ENCODE measurements at places on chromosomes 11 and 22. TPM values are rescaled to one million over a fixed set of nuclear protein-coding genes. Genes with fewer than 3 reads are reported as not detected.

- no peaks in the 10 kb centered on the region for H3K27me3 ChIP-seq
- H3K36me3 ChIP-seq: peaks cover 7% of the 10 kb centered on the region
- no peak for DNase-seq
- no peak overlapping the region for H3K4me3 ChIP-seq
- peaks cover 16% of the 10 kb centered on the region for H3K4me1 ChIP-seq
- H3K27ac ChIP-seq: no peak overlapping the region
Observed at GRCh38 chr11:114440971-114441763, 1.9 kb downstream of the REXO2 start.

- H3K36me3 ChIP-seq: no peaks in the 10 kb centered on the region
- H3K27me3 ChIP-seq: no peaks in the 10 kb centered on the region
- H3K4me1 ChIP-seq: no peaks in the 10 kb centered on the region
- no peak for DNase-seq
- no peak overlapping the region for H3K27ac ChIP-seq
Observed at GRCh38 chr11:18771266-18772035, 20.1 kb downstream of the PTPN5 start.

- H3K4me3 ChIP-seq: no peak overlapping the region
- no peak for DNase-seq
- H3K36me3 ChIP-seq: no peaks in the 10 kb centered on the region
- no peak overlapping the region for H3K27ac ChIP-seq
Observed at GRCh38 chr11:62843466-62843865, 4.1 kb upstream of the WDR74 start.

- H3K27ac ChIP-seq: no peak overlapping the region
- no peaks in the 10 kb centered on the region for H3K36me3 ChIP-seq
- DNase-seq: no peak
- H3K4me3 ChIP-seq: no peak overlapping the region
Observed at GRCh38 chr11:116540645-116541304, 232.0 kb downstream of the BUD13 start.

DNA sequence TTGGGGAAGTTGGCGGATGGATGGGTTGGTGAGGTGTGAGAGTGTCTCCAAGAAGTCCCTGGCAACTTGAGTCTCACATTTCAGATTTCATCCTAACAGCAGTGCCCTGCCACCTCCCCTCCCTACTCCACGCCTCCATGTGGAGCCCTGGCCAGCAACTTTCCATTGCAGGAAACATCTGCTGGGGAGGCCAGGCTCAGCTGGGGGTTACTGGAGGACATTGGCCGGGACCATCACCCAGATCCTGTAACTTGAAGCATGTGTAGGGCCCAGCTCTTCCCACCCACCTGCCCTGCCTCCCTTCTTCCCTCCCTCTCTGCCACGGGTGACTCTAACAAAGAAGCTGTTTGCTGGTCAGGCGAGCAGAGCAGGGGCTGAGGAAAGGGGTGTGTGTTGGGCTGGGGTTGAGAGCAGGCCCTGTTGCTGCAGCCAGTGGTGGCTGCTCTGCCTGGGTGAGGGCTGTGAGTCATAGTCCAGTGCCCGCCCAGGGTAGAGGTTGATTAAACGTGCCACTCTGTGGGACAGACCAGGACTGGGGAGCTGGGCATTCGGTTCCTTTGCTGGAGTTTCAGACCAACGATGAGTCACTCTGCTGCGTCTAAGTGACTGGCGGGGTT, 64.0 kb downstream of the SCN3B start:
- H3K27me3 ChIP-seq: no peaks in the 10 kb centered on the region
- no peaks in the 10 kb centered on the region for H3K4me1 ChIP-seq
- H3K4me3 ChIP-seq: no peak overlapping the region

DNA sequence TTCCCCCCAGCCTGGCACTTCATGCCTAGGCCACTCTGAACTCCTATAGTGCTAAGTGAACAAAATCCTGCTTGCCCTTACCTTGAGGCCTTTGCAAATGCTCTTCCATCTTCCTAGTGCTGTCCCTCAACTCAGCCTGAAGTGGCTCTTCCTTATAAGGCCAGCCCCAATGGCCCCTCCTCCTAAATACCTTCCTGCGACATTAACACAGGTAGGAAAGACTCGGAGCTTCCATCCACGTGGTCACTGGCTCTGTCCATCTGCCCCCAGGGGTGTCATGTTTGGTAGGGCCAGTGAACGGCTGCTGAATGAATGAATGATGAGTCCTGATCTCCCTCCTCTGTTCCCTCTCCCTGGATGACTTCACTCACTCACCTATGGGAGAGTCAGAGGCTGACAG, 4.2 kb downstream of the PDE2A start:
- no peaks in the 10 kb centered on the region for H3K4me1 ChIP-seq
- H3K27me3 ChIP-seq: peaks cover 13% of the 10 kb centered on the region
- H3K36me3 ChIP-seq: no peaks in the 10 kb centered on the region
- no peak overlapping the region for H3K27ac ChIP-seq

- H3K27ac ChIP-seq: no peak overlapping the region
- DNase-seq: no peak
- no peaks in the 10 kb centered on the region for H3K36me3 ChIP-seq
- no peaks in the 10 kb centered on the region for H3K4me1 ChIP-seq
- no peak overlapping the region for H3K4me3 ChIP-seq
Observed at GRCh38 chr22:37210041-37210803, 2.1 kb downstream of the SSTR3 start.

- no peak overlapping the region for H3K27ac ChIP-seq
- H3K27me3 ChIP-seq: no peaks in the 10 kb centered on the region
- DNase-seq: no peak
- H3K36me3 ChIP-seq: no peaks in the 10 kb centered on the region
- H3K4me1 ChIP-seq: no peaks in the 10 kb centered on the region
Observed at GRCh38 chr11:128925250-128925600, 17.4 kb downstream of the TP53AIP1 start.

GRCh38 chr22:46462726-46463371, 74.6 kb downstream of the CELSR1 start:
- H3K27me3 ChIP-seq: no peaks in the 10 kb centered on the region
- H3K4me1 ChIP-seq: peaks cover 18% of the 10 kb centered on the region
- H3K36me3 ChIP-seq: no peaks in the 10 kb centered on the region
- no peak overlapping the region for H3K27ac ChIP-seq
- no peak for DNase-seq

DNA sequence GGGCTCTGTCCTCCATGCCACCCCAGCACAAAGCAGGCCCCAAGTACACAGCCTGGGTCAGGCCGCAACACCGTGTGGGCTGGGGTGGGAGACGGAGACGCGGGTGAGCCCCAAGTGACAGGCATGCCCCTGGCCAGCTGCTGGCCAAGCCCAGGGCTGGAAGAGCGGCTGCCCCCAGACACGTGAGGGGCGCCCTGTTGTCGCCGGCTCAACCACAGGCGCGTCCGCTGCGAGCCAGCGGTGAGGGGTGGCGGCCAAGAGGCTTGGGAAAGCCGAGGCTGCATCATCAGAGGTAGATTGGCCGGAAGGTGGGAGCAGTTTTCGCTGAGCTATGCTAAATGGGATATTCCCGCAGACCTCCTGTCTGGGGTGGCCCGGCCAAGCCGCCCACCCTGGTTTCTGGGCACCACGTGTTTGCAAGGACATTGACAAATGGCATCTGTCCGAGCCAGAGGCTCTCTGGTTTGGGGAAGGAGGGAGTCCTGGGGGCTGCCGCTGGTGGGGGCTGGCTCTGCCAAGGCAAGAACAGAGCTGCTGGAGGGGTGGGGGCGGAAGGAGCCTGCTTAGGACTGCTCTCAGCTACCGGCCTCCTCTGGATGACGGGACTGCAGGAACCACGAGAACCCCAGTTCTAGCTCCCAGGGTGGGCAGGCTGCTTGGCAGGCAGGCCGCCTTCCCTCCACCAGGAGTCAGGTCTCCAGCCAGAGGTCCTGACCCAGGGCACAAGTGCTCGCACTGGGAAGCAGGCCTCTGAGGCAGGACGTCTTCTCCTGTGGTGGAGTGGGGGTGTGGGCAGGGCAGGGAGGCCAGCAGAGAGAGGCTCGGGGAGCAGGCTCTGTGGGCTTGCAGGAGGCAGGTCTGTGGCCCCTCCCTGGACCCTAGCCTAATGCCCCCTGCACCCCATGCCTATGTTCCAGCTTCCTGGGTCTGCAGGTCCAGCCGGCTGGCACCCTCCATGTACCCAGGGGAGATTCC, 552 bp downstream of the PRR33 start:
- no peaks in the 10 kb centered on the region for H3K4me1 ChIP-seq
- H3K36me3 ChIP-seq: no peaks in the 10 kb centered on the region
- H3K27me3 ChIP-seq: no peaks in the 10 kb centered on the region
- H3K4me3 ChIP-seq: no peak overlapping the region

GRCh38 chr11:3138178-3139085, 26.7 kb downstream of the OSBPL5 start:
- H3K27ac ChIP-seq: no peak overlapping the region
- H3K36me3 ChIP-seq: no peaks in the 10 kb centered on the region

DNA sequence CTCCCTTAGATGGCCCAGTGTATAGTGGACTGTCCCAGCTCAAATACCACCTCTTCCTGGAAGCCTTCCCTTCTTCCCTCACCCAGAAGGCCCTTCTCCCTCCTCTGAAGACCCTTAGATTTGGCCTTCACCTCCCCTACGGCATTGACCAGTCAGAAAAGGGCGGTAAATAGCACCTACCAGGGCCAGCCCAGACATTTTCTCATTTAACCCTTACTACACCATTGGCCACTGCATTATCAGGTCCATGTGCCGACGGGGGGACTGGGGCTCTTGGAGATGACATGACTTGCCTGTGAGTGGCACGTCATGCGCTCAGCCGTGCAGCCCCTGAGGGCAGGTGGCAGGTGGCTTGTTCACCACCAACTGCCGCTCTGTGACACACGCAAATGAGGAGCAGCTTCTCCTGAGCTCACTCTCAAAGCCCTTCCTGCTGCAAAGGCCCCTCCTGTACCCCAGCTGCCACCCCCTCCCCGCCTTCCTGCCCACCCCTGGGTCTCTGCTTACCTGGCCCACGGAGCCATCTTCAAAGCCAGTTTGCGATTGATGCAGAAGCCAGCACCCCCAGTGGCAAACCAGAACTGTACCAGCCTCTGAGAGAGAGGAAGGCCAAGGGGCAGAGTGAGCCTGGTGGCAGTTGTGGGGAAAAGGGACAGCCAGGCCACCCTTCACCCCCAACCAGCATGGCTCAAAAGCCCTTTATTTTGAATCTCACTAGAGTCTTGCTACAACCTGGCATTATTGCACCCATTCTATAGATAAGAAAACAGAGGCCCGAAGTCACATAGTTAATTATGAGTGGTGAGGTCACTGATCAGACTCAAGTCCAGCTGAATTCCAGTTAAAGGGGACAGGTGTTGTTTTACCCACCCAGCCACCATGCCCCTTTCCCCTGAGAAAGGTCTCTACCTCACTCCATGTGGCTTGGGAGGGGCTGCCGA, 9.5 kb downstream of the MFNG start:
- H3K36me3 ChIP-seq: peaks cover 12% of the 10 kb centered on the region
- H3K27ac ChIP-seq: no peak overlapping the region
- no peak for DNase-seq
- no peaks in the 10 kb centered on the region for H3K27me3 ChIP-seq
- no peak overlapping the region for H3K4me3 ChIP-seq

GRCh38 chr11:36738292-36738861, 140.3 kb upstream of the RAG2 start:
- no peak overlapping the region for H3K4me3 ChIP-seq
- no peak overlapping the region for H3K27ac ChIP-seq
- no peaks in the 10 kb centered on the region for H3K36me3 ChIP-seq
- no peaks in the 10 kb centered on the region for H3K27me3 ChIP-seq
- no peak for DNase-seq
- H3K4me1 ChIP-seq: no peaks in the 10 kb centered on the region

DNA sequence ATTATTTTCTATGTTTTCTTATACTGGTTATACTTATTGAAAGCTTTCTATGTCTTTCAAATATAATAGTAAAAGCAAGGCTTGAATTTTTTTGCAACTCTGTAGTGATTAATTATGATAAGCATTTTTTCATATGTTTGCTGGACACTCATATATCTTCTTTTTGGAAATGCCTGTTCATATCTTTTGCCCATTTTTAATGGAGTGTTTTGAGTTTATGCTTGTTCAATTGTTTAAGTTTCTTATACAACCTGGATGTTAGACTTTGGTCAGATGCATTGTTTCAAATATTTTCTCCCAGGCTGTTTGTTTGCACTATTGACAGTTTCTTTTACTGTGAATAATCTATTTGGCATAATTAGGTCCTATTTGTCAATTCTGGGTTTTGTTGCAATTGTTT, 11.9 kb downstream of the OR52H1 start:
- no peaks in the 10 kb centered on the region for H3K36me3 ChIP-seq
- no peak for DNase-seq
- H3K27ac ChIP-seq: no peak overlapping the region
- no peaks in the 10 kb centered on the region for H3K4me1 ChIP-seq
- no peak overlapping the region for H3K4me3 ChIP-seq
- H3K27me3 ChIP-seq: no peaks in the 10 kb centered on the region

DNA sequence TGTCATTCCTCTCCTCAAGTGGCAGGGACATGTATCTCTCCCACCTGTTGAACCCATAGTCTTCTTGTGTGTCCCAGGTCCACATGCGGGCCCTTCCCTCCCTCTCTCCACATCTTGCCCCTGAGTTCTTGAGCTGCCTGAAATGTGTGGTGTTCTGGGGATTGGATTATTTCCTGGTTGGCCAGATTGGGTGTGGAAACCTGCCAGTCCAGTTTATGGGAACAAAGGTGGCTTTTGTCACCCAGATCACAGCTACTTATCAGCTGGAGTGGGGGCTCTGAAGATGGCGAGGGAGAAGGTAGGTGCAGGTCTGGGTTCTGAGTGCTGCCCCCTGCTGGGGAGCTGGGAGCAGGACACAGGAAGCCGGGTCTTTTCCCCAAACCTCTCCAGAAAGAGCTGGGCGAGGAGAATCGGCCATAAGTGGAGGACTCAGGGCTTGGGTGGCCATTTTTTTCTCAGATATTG, 14.2 kb downstream of the DTX4 start:
- no peaks in the 10 kb centered on the region for H3K36me3 ChIP-seq
- peak; percentile 83 for DNase-seq
- no peak overlapping the region for H3K4me3 ChIP-seq

DNA sequence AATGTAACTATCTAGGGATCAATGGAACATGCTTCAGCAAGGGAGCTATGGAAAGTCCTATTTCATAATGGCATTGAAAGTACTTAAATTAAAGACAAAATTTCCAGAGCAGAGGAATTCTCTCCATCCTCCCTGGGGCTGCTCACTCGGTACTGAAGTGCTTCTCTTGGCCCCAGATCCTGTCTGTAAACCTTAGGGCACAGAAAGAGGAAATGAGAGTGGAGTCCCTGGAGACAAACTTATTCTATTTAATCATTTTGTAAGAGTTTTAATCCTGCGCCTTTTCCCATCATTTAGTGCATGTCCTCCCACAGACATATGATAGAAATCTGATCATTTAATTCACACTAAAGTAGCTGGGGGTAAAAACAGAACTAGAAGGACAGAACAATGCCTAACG, 20.9 kb upstream of the PAMR1 start:
- H3K27ac ChIP-seq: no peak overlapping the region
- no peaks in the 10 kb centered on the region for H3K4me1 ChIP-seq
- DNase-seq: no peak
- H3K36me3 ChIP-seq: no peaks in the 10 kb centered on the region
- H3K27me3 ChIP-seq: no peaks in the 10 kb centered on the region
- no peak overlapping the region for H3K4me3 ChIP-seq

The OR52K1 gene
- total RNA-seq: 0.03 TPM

The CRYBB2 gene
- total RNA-seq: not detected

The TTC38 gene
- total RNA-seq: 30.2 TPM

The DDI1 gene
- total RNA-seq: not detected

The KRTAP5-7 gene
- 0.20 TPM for total RNA-seq

The NCF4 gene
- total RNA-seq: 28.2 TPM

The CARD10 gene
- 6.2 TPM for total RNA-seq

The HARBI1 gene
- total RNA-seq: 3.1 TPM

The SSTR3 gene
- not detected for total RNA-seq

All from upper lobe of left lung (tissue), 6 donors.